ENCODE measurements at places on chromosomes 4 and X.

GRCh38 chr4:52701207-52701606, 42.1 kb upstream of the USP46 start:
- no peaks in the 10 kb centered on the region for H3K4me1 ChIP-seq
- no peaks in the 10 kb centered on the region for H3K36me3 ChIP-seq
- H3K4me3 ChIP-seq = no peak overlapping the region
- H3K27me3 ChIP-seq = no peaks in the 10 kb centered on the region
- DNase-seq = no peak

GRCh38 chr4:8744083-8744805, 127.4 kb downstream of the HMX1 start:
- no peak for DNase-seq
- no peaks in the 10 kb centered on the region for H3K4me1 ChIP-seq
- no peaks in the 10 kb centered on the region for H3K27me3 ChIP-seq
- no peaks in the 10 kb centered on the region for H3K36me3 ChIP-seq
- no peak overlapping the region for H3K4me3 ChIP-seq

- no peaks in the 10 kb centered on the region for H3K4me1 ChIP-seq
- H3K4me3 ChIP-seq = no peak overlapping the region
- peaks cover 6% of the 10 kb centered on the region for H3K27me3 ChIP-seq
- no peaks in the 10 kb centered on the region for H3K36me3 ChIP-seq
- no peak for DNase-seq
- no peak overlapping the region for H3K27ac ChIP-seq
These were observed 28.4 kb upstream of the WFS1 start for GRCh38 chr4:6241062-6241845.

GRCh38 chr4:168614281-168615057, 117.6 kb downstream of the PALLD start:
- no peaks in the 10 kb centered on the region for H3K4me1 ChIP-seq
- DNase-seq = no peak
- no peaks in the 10 kb centered on the region for H3K27me3 ChIP-seq
- H3K4me3 ChIP-seq = no peak overlapping the region

GRCh38 chrX:100606753-100607152, 22.0 kb downstream of the TNMD start:
- H3K36me3 ChIP-seq = no peaks in the 10 kb centered on the region
- no peaks in the 10 kb centered on the region for H3K4me1 ChIP-seq
- no peak overlapping the region for H3K4me3 ChIP-seq
- DNase-seq = no peak
- H3K27me3 ChIP-seq = no peaks in the 10 kb centered on the region

GRCh38 chrX:122091571-122091970, 1044.2 kb downstream of the GLUD2 start:
- H3K4me1 ChIP-seq = no peaks in the 10 kb centered on the region
- H3K4me3 ChIP-seq = no peak overlapping the region
- H3K27me3 ChIP-seq = no peaks in the 10 kb centered on the region
- H3K27ac ChIP-seq = no peak overlapping the region
- no peaks in the 10 kb centered on the region for H3K36me3 ChIP-seq

GRCh38 chrX:133215017-133215416, 3.1 kb downstream of the TFDP3 start:
- no peak overlapping the region for H3K27ac ChIP-seq
- no peaks in the 10 kb centered on the region for H3K36me3 ChIP-seq
- DNase-seq = no peak

- H3K36me3 ChIP-seq = no peaks in the 10 kb centered on the region
These were observed 127.4 kb upstream of the ANKRD50 start for GRCh38 chr4:124839786-124840390.

GRCh38 chr4:176292920-176293319, 23.9 kb upstream of the ASB5 start:
- DNase-seq = no peak
- H3K27ac ChIP-seq = no peak overlapping the region
- H3K36me3 ChIP-seq = no peaks in the 10 kb centered on the region
- no peaks in the 10 kb centered on the region for H3K4me1 ChIP-seq

DNA sequence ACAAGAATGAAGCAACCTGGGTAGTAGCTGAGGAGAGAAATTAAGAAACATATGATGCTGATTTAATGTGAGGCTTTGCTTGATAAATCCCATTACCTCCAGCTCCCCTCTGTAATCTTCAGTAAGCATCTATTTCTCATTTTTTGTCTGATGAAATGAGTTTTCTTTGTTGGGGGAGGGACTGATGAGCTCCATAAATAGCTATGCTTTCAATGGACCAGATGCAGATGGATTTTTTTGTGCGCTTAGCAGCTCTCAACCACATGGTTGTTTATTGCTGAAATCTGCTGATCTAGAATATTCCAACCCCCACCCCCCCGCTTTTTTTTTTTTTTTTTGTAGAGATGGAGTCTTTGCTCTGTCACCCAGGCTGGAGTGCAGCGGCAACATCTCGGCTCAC, 1082.0 kb downstream of the RAPGEF2 start:
- no peak overlapping the region for H3K4me3 ChIP-seq
- no peak for DNase-seq
- no peaks in the 10 kb centered on the region for H3K27me3 ChIP-seq
- H3K4me1 ChIP-seq = no peaks in the 10 kb centered on the region

GRCh38 chrX:153463031-153463430, 7.3 kb downstream of the HAUS7 start:
- no peak overlapping the region for H3K27ac ChIP-seq
- no peaks in the 10 kb centered on the region for H3K27me3 ChIP-seq
- H3K4me1 ChIP-seq = no peaks in the 10 kb centered on the region
- peaks cover 13% of the 10 kb centered on the region for H3K36me3 ChIP-seq
- no peak overlapping the region for H3K4me3 ChIP-seq

- H3K36me3 ChIP-seq = no peaks in the 10 kb centered on the region
- H3K27ac ChIP-seq = no peak overlapping the region
- no peaks in the 10 kb centered on the region for H3K4me1 ChIP-seq
- no peaks in the 10 kb centered on the region for H3K27me3 ChIP-seq
- no peak for DNase-seq
These were observed 26.2 kb upstream of the BOD1L1 start for GRCh38 chr4:13653766-13654161.

DNA sequence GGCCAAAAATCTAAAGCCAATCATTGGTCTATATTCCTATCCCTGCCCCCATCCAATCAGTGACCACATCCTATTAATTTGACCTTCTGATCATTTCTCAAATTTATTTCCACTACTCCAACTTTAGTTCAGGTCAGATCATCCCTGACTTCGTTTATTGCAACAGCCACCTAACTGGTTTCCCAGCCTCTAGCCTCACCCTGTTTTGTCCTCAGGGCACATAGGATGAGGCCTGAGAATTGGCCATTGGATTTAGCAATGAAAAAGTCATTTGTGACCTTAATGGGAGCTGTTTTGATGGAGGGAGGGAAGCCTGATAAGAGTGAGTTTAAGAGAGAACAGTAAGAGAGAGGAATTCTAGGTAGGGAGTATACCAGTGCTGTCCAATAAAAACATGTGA, 155.0 kb downstream of the AMMECR1 start:
- H3K4me1 ChIP-seq = peaks cover 3% of the 10 kb centered on the region
- no peaks in the 10 kb centered on the region for H3K36me3 ChIP-seq
- no peak overlapping the region for H3K27ac ChIP-seq
- no peak for DNase-seq
- no peaks in the 10 kb centered on the region for H3K27me3 ChIP-seq

DNA sequence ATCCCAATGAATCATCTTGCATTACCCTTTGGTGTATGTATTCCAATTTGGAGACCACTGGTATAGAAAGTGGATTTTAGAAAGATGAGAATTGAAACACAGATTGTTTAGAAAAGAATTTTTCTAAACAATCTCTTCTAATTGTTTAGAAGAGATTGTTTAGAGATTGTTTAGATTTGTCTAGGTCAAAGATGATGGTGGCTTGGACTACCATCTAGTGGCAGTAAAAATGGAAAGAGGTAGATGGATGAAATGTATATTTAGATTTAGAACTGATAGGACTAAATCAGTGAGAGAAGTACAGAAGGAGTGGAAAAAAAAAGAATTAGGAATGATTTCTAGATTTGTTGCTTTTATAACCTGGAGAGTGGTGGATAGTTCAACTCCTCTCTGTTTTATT, 70.6 kb downstream of the ARSJ start:
- H3K36me3 ChIP-seq = no peaks in the 10 kb centered on the region
- DNase-seq = no peak
- no peak overlapping the region for H3K4me3 ChIP-seq

GRCh38 chr4:83320548-83320947, 14.1 kb downstream of the HPSE start:
- no peaks in the 10 kb centered on the region for H3K27me3 ChIP-seq
- H3K4me1 ChIP-seq = no peaks in the 10 kb centered on the region
- no peak for DNase-seq
- no peak overlapping the region for H3K4me3 ChIP-seq

DNA sequence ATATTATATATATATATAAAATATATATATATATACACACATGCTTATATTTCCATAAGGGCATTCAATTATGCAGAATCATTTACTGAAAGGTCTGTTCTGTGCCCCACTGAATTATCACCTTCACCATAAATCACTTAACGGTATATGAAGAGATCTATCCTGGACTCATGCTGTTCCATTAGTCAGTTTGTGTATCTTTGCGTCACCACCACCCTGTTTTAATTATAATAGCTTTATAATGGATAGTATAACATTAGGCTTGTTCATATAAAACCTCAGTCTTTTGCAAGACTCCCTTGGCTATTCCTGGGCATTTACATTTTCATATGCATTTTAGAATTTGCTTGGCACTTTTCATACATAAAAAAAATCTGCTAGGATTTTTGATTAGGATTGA, 19.1 kb downstream of the WDR17 start:
- H3K36me3 ChIP-seq = no peaks in the 10 kb centered on the region
- no peak overlapping the region for H3K4me3 ChIP-seq
- H3K27ac ChIP-seq = no peak overlapping the region
- H3K4me1 ChIP-seq = no peaks in the 10 kb centered on the region
- no peak for DNase-seq

DNA sequence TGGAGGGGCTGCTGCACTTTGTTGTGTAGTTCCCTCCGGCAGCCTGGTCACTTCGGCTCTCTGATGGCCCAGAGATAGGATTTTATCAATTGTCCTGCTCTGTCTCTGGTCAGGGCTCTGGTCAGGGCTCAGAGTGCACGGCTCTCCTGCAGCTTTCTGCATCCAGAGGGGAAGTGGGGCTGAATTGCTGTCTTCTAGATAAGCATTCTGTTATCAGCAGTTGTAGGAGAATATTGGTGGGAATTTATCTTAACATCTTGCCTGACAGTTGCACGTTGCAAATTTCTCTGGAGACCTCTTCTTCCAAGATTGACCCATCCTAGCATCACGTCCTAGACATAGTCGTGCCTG, 62.8 kb downstream of the FAM193A start:
- H3K27ac ChIP-seq = no peak overlapping the region
- peaks cover 5% of the 10 kb centered on the region for H3K36me3 ChIP-seq
- peaks cover 3% of the 10 kb centered on the region for H3K4me1 ChIP-seq
- no peak overlapping the region for H3K4me3 ChIP-seq
- no peak for DNase-seq

DNA sequence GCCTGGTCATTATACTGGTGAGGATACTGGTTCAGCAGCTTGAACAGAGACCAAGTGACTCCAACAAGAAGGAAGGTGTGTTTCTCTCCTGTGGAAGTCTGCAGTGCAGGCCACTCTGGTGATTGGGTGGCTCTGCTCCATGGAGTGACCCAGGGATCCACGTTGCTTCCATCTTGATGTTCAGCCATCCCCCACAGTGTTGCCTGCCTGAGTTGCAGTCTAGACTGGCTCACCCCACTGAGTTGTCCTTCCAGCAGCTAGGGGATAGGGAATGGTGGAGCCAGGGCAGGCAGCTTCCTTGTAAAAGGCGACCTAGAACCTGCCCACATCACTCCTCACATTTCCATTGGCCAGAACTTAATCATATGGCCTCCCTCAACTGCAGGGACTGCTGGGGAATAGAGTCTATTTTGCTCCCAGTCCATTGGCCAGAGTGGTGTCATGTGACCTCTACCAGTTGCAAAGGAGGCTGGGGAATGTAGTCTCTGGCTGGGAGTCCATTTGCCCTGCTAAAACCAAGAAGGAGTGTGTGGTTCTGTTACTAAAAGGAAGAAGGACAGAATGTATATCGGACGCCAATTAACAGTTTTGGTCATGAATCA, 8.0 kb downstream of the MAN2B2 start:
- no peak for DNase-seq
- no peak overlapping the region for H3K4me3 ChIP-seq
- no peaks in the 10 kb centered on the region for H3K27me3 ChIP-seq
- no peaks in the 10 kb centered on the region for H3K4me1 ChIP-seq

- peak overlapping the region; percentile 14 for H3K4me3 ChIP-seq
- H3K36me3 ChIP-seq = no peaks in the 10 kb centered on the region
- H3K4me1 ChIP-seq = no peaks in the 10 kb centered on the region
- DNase-seq = no peak
- H3K27ac ChIP-seq = no peak overlapping the region
- no peaks in the 10 kb centered on the region for H3K27me3 ChIP-seq
These were observed 152.0 kb upstream of the USP9X start for GRCh38 chrX:40933132-40933705.

DNA sequence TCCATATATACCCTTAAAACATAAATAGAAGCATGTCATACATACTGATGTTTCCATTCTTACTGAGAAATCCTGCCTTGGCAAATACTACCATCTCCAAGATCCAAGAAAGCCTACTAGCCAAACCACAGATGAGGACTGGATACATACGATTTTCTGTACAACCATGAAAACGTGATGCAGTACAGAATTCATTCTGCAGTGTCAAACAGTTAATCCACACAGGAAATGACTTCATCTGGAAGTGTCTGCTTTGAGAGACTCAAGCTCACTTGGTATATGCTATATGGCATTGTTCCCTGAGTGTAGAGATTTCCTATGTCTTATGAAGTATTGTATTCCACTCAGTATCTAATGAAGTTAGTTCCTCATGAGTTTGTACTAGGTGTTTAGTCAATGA, 94.3 kb downstream of the CT47B1 start:
- H3K4me1 ChIP-seq = no peaks in the 10 kb centered on the region
- DNase-seq = no peak
- no peaks in the 10 kb centered on the region for H3K27me3 ChIP-seq
- H3K27ac ChIP-seq = no peak overlapping the region

GRCh38 chr4:158316264-158316663, 106.0 kb downstream of the TMEM144 start:
- no peak for DNase-seq
- H3K4me1 ChIP-seq = no peaks in the 10 kb centered on the region
- no peak overlapping the region for H3K27ac ChIP-seq
- no peak overlapping the region for H3K4me3 ChIP-seq
- H3K27me3 ChIP-seq = no peaks in the 10 kb centered on the region
- H3K36me3 ChIP-seq = no peaks in the 10 kb centered on the region

DNA sequence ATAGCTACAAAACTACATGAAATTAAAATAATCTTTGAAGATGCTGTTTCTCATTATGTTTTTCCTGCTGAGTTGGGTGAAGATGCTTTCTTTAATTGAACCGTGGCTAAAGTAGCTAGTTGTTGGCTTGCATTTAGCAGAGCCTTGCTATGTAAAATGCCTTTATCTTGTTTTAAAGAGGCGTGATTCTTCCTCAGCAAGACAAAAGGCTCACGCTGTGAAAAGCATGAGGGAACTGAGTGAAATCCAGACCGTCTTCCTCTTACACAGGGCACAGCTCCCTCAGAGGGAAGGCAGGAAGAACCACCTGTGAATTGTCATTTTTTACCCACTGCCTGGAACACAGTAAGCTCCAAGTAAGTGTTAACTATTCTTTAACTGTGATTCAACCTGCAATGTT, 39.0 kb upstream of the ZNF518B start:
- no peak overlapping the region for H3K4me3 ChIP-seq
- no peaks in the 10 kb centered on the region for H3K4me1 ChIP-seq
- H3K27ac ChIP-seq = no peak overlapping the region
- no peak for DNase-seq
- H3K36me3 ChIP-seq = no peaks in the 10 kb centered on the region

- no peaks in the 10 kb centered on the region for H3K4me1 ChIP-seq
- H3K4me3 ChIP-seq = no peak overlapping the region
- no peak for DNase-seq
- no peak overlapping the region for H3K27ac ChIP-seq
These were observed 54.1 kb downstream of the BMP3 start for GRCh38 chr4:81084634-81085033.

All from effector memory CD4-positive, alpha-beta T cell (primary cell).